H54 (cell line): ENCODE measurements at places on chromosomes 5 and 9.

DNA sequence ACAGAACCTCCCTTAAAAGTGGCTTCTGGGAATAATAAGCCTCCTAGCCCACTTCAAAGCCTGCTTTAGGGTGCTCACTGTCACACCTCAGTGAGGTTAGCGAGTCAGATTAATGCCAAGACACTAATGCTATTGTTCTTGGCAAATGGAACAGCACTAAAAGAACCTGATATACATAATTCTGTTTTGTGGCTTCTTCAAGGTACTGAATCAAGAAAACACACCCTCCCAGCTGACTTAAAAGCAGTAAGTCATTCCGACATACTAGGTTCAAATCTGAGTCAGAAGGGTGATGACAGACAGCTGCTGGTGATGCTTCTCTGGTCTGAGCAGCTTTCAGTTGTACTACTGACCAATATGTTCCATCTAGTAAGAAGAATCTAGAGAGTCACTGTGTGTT, 121.6 kb downstream of the OXCT1 start:
- DNase-seq = no peak

DNA sequence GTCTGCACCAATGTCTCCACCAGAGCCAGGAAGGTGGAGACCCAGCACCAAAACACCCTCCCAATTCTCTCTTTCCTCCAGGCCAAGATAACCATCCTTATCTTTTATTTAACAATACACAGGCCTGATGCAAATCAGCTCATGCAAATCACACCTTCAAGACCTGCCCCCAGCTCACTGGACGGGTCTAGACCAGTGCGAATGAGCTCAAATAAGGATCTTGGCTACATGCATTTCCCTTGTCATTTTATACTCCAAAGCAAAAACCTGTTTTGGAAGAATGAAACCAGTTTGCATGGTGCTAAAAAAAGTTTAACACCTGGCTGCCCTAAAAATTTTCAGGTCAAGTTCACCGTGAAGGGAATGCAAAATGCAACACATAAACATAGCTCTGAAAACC, 31.9 kb upstream of the DAPK1 start:
- DNase-seq = no peak

GRCh38 chr5:10668697-10669096, 92.3 kb downstream of the DAP start:
- no peak for DNase-seq

DNA sequence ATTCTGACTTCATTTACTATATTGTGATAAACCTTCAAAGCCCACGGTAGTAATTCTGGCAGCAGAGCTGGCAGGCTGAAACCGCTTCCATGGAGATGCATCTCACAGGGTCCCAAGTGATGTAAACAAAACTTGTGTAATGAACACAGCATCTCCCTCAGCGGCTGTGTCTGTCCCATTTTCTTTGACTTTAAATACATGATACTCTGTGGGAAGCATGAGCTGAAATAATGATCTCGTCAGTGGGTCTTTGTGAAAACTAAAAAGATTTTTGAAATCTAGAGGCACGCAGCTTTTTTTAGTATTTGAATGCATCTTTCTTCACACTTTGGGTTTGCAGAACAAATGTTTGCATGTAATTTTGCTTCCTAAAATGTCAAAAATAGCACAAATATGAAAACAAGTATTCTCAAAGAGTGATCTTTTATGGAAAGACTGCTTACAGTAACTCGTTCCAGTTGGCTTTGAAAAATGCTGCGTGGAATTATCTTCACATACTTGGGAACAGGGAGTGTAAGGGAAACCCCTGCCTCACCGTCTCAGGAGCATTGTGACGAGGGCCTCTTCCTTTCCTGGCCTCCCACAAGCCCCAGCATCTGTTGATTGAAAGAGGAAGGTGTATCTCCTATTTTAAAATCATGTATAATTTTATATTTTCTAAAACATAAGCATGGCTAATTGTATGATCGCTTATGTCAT, 18.1 kb upstream of the LPCAT1 start:
- no peak for DNase-seq

DNA sequence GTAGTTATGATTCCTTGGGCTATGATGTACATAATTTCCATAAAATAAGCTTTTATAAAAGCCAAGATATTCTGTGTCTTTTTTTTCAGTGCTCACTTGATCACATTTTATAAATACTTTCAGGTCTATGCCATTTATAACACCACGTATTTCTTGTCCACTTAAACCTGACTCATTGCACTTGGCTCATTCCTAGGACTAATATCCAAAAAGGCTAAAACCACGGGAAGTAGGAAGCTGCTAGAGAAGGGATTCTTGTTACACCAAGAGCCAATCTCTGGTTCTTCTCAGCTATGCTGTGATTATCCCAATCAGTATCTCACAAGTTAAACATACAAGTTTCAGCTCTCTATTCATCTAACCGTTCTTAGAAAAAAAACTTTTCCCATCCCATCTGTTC, 80.4 kb upstream of the CDH6 start:
- DNase-seq = no peak

GRCh38 chr9:35636135-35636876, 14.4 kb downstream of the SIT1 start:
- no peak for DNase-seq
